ENCODE measurements at places on chromosomes 1 and 21.

DNA sequence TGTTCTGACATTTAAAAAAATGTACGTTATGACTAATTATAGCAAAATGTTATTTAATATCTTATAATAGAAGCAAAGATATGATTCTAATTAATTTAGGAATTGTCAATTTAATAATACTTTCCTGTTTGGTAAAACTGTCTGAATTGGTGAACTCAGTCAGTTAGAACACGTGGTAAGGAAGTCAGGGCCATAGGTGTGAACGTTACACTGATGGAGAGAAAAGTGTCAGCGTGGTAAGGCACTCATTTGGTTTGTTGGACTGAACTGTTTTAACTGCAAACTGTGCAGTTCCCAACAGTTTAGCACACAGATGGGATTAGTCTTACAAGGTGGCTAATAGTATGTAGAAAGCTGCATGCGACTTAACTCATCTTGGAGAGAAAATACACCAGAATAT, 102.9 kb downstream of the EPB41 start:
- no peak for DNase-seq

GRCh38 chr1:180489976-180490375, 12.4 kb downstream of the ACBD6 start:
- no peak for DNase-seq

GRCh38 chr1:21613072-21613867, 55.9 kb downstream of the RAP1GAP start:
- DNase-seq = no peak

GRCh38 chr1:111176678-111177077, 23.8 kb downstream of the DENND2D start:
- DNase-seq = peak; percentile 40

GRCh38 chr1:77762072-77762476, 2.4 kb upstream of the USP33 start:
- DNase-seq = peak; percentile 69

- no peak for DNase-seq
These were observed 192.5 kb downstream of the FOXD2 start for GRCh38 chr1:47630346-47630745.

DNA sequence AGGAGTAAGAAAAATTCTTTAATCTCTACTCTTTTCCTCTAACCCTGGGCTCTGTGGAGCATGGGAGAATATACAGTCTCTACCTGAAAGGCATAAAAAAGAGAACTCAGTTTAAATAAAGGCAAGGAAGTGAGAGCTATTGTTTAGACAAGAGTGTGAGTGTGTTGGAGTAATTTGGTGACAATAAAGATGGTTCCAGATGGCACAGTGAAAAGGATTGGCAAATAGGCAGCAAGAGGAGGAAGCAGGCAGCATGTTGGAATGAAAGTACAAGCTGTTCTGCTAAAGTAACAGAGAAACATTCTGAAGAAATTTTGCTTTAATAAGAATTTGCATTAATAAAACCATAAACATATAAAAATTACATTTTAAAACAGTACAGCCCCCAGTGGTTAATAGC, 163.4 kb downstream of the DNM3 start:
- DNase-seq = no peak

- no peak for DNase-seq
These were observed 12.6 kb downstream of the CD2 start for GRCh38 chr1:116766616-116767469.

- no peak for DNase-seq
These were observed 29.4 kb upstream of the KCNA10 start for GRCh38 chr1:110548381-110548780.
